Choroid plexus epithelial cell (primary cell): ENCODE measurements at places on chromosomes 12 and 14.
A peak's percentile ranks its signal among the peaks of the same experiment; 100 is the strongest.

- DNase-seq, result no peak
Observed at GRCh38 chr12:116583129-116583694, 24.0 kb downstream of the MAP1LC3B2 start.

DNA sequence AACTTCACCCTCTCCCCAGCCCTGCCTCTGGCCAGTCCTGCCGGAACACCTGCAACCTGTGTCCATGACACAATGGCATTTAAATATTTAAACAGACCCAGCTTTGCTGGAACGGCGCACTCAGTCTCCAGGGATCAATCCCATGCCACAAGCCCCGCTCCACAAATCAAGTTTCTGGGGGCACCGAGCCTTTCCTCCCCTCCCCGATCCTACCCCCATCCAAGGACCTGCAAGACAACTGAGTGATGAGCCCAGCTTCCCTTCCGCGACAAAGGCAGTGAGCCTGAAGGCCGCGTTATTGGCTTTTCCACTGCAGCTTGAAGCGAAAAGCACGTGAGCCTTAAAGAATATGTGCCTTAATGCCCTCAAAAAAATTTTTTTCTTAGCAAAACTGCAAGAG, 185.7 kb downstream of the DPF3 start:
- no peak for DNase-seq

GRCh38 chr14:71437870-71438269, 494.4 kb upstream of the RGS6 start:
- no peak for DNase-seq

- peak; percentile 45 for DNase-seq
Observed at GRCh38 chr12:131836193-131836592, 8.0 kb downstream of the MMP17 start.

DNA sequence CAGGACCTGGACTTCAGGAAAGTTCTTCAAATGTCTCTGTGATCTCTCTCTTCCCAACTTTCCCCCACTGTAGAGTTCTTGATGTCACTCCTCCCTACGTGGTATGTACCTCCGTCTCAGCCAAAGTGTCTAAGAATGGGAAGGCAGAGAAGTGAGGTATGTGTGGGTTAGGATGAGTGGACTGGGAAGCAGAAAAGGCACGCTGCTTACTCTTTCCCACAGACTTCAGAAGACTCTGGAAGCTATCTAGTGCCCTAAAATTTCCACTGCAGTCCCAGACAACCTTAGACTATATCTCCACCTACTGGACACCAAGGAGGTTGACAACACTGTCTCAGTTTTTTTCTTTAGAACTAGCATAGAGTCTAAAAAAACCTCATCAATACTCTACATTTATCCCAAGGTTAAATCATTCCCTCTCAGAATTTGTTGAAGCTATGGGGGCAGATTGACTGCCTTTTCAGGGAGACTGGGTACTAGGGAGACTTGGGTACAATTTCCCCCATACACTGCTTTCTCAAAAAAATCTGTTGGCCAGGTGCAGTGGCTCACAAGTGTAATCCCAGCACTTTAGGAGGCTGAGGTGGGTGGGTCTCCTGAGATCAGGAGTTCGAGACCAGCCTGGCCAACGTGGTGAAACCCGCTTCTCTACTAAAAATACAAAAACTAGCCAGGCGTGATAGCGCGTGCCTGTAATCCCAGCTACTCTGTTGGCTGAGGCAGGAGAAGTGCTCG, 20.6 kb upstream of the ITGA5 start:
- peak; percentile 86 for DNase-seq

DNA sequence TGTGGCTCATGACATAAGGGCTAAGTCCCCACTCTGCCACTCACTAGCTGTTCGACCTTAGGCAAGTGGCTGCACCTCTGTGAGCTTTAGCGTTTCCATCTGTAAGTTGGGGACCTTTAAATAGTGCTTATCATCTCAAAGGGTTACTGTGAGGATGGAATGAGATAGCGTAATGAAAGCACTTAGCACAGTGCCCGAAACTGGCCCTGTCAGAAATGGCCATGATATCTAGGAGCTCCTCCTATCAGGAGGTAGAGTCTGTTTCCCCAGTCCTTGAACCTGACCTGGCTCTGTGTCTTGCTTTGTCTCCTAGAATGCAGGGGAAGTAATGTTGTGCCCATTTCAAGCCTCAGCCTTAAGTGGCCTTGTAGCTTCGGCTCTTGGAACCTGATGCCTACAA, 211.0 kb downstream of the RBM19 start:
- no peak for DNase-seq

- DNase-seq, result no peak
Observed at GRCh38 chr12:88628856-88629509, 48.7 kb upstream of the KITLG start.

- DNase-seq, result peak; percentile 97
Observed at GRCh38 chr14:59585891-59586554, 9.4 kb upstream of the CCDC175 start.

DNA sequence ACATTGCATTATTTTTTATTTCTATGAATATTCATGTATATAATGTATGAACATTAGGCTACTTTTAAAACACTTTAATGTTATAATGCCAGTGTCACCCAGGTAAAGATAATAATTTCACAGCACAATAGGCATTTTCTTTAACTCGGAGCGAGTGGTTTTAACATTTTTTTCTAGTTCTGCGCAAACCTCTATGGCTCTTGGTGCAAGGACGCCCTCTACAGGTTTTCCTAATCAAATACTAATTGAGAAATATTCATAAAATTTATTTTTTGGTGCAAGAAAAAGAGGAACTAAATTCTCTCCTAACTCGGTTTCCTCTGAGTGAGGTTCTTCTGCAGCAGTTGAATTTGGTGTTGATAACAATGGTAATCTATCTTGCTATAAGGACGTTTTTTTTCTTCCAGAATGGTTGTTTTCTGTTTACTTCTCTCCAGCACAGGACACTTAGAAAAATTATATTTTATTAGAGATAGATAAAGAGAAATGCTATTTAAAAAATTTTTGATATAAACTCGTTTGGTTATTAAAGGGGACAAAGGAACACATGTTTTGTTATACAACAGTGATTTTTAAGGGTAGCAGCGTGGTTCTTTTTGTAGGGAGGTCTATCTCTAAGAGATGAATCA, 2.4 kb upstream of the WIF1 start:
- DNase-seq, result peak; percentile 61

DNA sequence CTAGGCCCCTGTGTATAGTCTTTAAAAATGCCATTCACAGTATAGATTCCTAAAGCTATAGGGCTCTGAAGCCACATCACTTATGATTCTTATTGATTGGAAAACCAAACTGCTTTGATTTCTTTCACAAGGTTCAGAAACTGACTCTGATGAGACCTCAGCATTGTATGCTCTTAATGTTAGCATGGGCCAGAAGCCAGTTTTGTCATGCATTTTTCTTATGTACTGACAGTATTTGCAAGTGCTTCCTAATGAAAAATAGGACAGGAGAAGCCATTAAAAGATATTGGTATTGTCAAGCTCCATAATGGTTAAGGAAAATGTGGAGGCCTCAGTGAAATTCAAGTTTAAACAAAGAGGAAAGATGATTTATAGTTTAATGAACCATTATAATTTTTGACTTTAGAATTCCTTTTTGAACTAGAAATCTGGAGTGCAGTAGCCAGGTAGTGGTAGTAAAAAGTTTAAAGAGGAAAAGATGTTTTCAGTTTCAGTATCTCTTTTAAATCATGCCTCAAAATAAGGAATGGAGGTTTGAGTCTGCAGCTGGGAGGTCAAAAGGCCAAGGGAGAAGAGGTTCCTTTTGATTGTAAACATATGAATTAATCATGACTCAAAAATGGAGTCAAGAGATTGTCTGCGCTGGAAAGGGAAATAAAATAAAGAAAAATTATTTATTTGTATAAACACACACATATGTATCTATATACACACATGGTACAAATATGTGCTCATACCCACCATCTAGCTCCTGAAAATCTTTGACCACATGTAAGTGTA, 388.1 kb upstream of the PRICKLE1 start:
- peak; percentile 62 for DNase-seq

- no peak for DNase-seq
Observed at GRCh38 chr12:56900583-56900982, 33.6 kb downstream of the SDR9C7 start.

- DNase-seq, result peak; percentile 81
Observed at GRCh38 chr12:104215638-104216297, at the start of gene TXNRD1. Gene TXNRD1 (plus strand): TSS chr12:104215779. CDS start chr12:104215803, 24 bp downstream.

GRCh38 chr12:105358789-105359188, 28.3 kb downstream of the C12orf75 start:
- DNase-seq, result no peak

DNA sequence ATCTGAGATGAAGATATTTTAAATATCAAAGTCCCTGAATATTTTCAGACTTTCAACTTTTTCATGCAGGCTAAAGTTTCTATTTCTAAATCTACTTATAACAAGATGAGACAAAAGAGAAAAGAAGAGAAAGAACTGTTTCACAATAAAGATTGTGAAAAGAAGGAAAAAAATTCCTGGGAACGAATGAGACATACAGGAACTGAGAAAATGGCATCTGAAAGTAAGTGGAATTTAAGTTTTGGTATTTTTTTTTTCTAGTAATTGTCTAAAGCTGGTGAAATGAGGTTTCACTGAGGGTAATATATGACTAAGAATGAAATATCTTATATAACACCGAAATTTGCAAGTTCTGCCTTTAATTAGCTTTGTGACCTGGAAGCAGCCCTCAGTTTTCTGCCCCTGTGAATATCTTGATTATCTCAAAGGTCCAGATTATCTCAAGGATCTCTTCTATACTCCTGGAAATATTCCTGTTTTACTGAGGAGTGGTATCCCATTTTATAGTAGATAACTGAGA, 55.7 kb upstream of the PRPF39 start:
- DNase-seq, result no peak

DNA sequence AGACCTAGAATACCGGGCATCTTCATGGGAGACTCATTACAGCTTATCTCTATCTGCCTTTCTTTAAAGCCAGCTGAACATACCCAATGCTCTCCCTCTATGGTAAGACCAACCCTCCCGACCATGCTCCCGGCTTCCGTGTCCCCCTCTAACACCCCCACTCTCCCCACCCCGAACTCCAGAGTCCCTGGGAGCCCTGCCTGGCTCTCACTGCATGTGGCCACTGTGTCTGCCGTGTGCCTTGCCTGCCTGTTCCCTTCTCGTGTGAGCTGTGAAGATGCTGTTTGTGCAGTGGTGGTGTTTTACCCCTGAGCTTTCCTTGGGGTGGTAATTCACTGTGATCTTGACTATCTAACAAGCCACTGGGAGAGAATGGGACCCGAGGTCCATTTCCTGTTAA, 146.4 kb upstream of the FKBP4 start:
- no peak for DNase-seq

GRCh38 chr12:68497702-68498101, 113.0 kb upstream of the RAP1B start:
- DNase-seq, result peak; percentile 96

DNA sequence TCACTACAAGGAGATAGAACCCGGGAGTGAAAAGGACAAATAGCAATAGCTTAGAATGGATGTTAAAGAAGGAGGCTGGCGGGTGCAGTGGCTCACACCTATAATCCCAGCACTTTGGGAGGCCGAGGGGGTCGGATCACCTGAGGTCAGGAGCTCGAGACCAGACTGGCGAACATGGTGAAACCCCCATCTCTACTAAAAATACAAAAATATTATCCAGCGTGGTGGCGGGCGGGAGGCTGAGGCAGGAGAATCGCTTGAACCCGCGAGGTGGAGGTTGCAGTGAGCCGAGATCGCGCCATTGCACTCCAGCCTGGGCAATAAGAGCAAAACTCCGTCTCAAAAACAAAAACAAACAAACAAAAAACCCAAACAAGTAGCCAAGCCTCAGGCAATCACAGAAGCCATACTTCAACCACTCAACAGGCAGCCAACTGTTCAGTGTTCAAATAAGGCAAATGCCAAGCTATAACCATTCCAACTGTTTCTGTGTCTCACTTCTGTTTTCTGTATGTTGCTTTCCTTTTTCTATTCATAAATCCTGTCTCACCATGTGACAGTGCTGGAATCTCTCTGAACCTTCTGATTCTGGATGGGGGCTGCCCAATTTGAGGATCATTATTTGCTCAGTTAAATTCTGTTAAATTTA, 3.9 kb upstream of the SPTLC2 start:
- no peak for DNase-seq

DNA sequence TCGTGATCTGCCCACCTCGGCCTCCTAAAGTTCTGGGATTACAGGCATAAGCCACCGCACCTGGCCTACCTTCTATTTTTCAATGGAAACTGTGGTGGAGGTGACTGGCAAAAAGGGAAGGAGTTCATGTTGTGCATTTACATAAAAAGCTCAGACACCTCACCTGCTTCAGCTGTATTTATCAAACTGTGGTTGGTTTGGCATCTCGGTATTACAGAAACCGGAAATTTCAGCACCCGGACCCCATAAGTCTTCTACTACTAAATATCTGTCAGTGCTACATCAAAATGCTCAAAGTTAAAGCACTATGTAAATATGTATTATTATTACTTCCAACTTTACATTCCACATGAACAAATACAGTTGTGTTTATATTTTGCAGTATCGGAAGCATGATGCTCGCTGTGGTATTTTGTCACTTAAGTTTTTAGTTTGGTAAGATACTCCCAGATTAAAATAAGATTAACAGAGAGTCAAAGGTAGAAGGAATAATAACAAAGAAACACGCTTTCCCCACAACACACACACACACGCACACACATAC, 95.4 kb downstream of the ITPR2 start:
- no peak for DNase-seq

DNA sequence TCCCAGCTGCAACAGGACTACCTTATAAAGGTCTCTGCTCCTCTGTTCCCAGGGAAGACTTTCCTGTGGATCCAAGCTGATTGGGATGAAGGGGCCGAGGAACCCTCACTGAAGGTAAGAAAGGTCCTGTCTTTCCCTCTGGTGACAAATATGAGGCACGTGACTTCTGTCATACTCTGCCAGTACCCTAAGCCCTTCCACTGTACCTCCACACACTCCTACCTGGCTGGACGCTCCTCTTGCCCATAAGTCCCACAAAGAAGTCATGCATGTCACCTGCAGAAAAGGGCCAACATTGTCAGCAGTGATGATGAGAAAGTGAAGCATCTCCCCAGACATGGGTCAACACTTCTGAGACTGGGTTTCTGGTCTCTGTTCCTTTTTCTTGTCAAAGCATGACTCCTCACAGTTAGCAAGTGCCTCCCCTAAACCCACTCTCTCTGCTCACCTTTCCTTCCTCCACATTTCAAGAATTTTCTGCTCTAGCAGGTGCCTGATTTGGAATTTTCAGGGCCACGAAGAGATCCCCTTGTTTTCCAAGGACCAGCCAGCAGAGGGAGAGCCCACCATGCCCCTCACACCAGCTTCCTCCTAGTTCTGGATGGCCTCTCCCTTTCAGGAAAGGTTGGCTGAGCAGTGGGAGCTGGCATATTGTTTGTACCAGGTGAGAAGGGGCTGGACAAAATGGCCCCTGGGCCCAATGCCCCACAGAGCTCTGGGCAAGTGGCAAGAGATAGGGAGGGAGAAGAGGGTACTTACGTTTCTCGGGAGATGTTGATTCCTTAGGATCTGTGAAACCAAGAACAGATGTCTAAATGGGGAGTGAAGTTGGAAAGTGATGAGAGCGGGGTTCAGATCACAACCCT, 3.5 kb downstream of the TAC3 start:
- DNase-seq, result no peak

- no peak for DNase-seq
Observed at GRCh38 chr14:77316872-77317301, 3.8 kb downstream of the POMT2 start.
